ACHN (cell line): ENCODE measurements at places on chromosomes 16 and 17.

DNA sequence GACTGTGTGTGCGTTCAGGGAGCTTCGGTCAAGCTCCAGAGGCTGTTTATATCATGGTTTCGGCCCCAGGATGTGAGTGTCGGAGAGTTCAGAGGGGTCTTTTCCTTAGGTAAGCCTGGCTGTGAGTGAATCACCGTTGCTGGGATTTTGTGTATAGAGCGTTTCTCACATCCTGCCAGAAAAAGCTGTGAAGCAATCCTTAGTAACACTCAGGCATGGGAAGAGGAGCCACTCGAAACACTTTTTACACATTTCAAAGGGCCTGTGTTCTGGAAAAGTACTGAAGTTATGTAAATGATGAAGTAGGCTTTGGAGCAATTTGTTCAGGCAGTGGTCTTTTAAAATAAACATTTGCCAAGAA, 662 bp downstream of the PGS1 start:
- peak; percentile 81 for DNase-seq

DNA sequence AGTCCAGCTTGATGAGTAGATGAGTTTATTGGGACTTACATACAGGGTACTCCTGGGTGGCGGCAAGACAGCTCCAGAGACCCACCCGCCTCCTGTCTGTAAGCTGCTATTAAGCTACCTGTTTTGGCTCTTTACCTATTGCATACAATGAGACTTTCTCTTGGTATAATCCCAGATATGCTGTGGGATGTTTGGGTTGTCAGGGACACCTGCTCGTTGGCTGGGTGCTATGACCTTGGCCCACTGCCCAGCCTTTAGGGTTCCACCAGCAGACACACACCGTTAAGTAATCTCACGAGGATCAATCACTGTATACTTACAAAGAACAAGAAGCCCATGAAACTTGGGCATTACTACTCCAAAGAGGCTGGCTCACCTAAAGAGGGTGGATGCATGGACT, 116.4 kb downstream of the NPIPB5 start:
- DNase-seq, result no peak

DNA sequence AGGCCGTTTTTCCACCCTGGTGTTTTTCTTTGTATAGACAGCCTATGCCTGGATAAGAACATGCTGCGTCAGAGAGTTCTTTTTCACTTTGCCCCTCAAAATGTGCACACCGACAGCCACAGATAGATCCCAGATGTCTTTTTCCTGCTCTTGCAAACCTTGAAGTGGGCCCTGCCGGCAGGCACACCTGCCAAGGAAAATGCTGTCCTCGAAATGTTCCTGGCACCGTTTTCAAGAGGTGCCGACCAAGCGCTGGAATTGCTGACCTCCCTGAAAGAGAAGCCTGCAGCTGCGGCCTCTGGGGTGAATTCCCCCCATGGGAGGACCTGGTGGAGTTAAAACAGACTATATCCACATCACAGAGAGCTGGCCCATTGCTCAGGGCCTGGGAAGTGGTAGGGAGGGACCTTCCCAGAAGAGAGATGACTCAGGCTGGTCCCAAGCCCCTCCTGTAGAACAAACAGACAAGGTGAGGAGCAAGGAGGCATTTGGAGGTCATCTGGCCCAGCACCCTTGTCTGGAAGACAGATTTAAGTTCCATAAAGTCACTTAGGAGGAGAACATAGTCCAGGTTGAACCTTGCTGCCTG, 668.1 kb downstream of the MAF start:
- DNase-seq, result no peak

DNA sequence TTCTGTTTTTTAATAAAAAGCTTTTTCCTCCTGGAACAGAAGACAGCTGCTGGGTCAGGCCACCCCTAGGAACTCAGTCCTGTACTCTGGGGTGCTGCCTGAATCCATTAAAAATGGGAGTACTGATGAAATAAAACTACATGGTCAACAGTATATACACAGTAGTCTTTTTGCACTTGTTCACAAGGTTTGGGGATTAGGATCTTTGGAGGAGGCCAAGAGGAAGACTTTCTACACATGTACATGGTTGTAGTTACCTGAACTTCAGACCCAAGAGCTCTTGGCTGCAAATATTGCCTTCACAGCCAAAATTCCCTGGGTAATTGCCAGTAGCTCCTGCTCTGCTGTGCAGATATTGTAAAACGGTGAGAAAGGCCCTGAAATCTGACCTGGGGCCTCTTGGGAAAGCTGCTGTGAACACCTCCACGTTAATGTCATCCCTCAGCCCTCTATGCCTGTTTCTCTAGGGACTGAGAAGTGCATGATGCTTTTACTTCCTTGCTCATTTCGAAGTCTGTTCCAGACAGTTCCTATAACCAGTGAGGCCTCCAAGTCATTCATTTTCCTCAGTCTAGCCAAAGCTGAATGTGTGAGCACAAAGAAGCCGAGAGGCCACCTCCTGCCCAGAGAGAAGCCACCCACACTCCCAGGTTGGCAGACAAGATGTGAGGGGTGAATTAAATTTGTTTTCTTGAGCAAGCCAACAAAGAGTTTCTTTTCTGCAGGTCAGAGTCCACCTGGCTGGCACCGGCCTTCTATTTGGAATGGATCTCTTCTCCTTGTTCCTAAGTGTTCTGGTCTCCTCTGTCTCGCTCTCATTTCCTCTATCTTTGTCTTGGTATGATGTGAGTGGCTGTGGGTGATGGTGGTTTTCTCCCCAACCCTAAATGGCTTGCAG, 15.9 kb downstream of the ANKRD40 start:
- DNase-seq, result no peak

DNA sequence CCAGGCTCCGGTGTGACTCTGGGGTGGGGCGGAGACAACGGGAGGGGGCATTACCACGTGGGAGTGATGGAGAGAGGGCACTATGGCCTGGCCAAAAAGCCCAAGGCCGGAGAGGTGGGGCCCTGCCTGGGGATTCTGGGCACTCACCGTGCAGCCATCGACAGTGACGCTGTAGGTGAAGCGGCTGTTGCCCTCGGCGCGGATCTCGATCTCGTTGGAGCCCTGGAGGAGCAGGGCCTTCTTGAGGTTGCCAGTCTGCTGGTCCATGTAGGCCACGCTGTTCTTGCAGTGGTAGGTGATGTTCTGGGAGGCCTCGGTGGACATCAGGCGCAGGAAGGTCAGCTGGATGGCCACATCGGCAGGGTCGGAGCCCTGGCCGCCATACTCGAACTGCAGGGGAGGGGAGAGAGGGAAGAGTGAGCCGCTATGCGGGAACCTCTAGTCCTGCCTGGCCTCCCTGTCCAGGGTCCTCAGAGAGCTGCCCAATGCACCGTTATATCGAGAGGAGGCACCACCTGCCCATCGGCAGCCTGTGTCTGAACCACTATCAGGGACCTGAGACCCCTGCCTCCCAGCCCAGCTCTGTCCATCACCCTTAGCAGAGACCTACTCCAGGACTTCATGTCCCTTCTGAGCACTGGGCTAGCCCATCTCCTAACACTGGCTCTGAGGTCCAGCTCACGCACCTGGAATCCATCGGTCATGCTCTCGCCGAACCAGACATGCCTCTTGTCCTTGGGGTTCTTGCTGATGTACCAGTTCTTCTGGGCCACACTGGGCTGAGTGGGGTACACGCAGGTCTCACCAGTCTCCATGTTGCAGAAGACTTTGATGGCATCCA, 15.6 kb downstream of the COL1A1 start:
- no peak for DNase-seq
